A673 (cell line): ENCODE measurements at places on chromosomes 12 and 14.

DNA sequence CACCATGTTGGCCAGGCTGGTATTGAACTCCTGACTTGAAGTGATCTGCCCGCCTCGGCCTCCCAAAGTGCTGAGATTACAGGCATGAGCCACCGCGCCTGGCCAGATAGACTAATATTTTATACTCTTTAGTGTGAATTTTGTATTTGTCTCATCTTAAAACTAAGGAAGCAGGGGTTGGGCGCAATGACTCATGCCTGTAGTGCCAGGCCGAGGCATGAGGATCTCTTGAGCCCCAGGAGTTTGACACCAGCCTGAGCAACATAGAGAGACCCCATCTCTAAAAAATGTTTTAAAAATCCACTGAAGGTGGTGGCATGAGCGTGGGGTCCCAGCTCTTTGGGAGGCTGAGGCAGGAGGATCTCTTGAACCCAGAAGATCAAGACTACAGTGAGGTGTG, 9.0 kb downstream of the DYNC1H1 start:
- no peak for DNase-seq

- peak; percentile 81 for DNase-seq
These were observed 128.0 kb downstream of the RFLNA start for GRCh38 chr12:124422570-124423523.

DNA sequence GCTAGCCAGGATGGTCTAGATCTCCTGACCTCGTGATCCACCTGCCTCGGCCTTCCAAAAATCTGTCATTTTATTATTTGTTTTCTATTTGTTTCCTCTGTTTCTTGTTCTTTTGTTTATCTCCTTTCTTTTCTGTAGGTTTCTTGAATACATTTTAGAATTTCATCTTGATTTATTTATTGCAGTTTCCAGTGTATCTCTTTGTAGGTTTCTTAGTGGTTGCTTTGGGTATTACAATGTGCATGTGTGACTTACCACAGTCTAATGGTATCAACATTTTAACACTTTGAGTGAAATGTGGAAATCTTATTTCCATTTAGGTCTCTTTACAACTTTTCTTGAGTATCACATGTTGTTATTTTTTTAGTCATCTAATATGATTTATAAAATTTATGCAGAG, 29.9 kb upstream of the MUCL1 start:
- DNase-seq = no peak

- peak; percentile 26 for DNase-seq
These were observed 125.9 kb downstream of the CALM1 start for GRCh38 chr14:90522571-90523191.

GRCh38 chr12:110930348-110931314, 10.3 kb upstream of the MYL2 start:
- no peak for DNase-seq

GRCh38 chr14:95495538-95496025, 20.9 kb downstream of the SYNE3 start:
- no peak for DNase-seq

GRCh38 chr14:99590746-99591555, 13.1 kb downstream of the CCDC85C start:
- DNase-seq = no peak

- no peak for DNase-seq
These were observed 24.9 kb upstream of the JDP2 start for GRCh38 chr14:75402867-75403413.

- peak; percentile 97 for DNase-seq
These were observed 21.9 kb upstream of the IFT81 start for GRCh38 chr12:110102255-110102654.
